ENCODE measurements at places on chromosomes 2 and 18. TPM values are rescaled to one million over a fixed set of nuclear protein-coding genes. Genes with fewer than 3 reads are reported as not detected.

DNA sequence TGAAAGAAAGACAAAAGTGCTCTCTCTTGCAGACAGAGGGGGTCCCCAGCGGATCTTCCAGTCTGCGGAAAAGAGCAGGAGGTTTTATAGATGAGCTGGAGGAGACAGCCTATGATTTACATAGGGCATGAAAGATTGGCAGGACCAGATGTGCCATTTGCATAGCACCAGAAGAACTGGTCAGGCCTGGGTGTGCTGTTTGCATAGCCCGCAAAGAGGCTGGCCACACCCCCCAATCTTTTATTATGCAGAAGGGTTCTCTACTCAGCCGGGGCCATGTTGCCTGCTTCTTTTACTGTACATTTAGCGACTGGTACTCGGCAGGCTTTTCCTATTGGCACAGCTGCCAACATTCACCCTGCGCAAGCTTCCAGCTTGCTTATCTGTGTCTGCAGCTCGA, 317.6 kb downstream of the GALR1 start:
- DNase-seq, result no peak

DNA sequence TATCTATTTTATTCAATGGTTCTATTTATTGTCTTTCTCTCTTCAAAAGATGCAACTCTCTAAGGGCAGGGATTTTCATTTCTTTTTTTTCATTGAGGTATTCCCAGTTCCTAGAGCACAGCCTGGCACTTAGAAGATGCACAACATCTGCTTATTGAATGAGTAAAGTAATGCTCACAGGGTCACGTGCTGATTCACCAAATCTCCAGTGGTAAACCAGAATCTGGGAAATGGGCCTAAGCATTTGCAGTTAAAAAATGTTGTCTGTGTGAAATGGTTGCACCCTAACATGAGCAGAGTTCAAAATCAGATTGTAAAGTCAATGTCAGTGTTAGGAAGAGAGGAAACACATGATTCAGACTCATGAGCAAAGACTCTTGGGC, 15.8 kb downstream of the SLC8A1 start:
- no peak for DNase-seq

DNA sequence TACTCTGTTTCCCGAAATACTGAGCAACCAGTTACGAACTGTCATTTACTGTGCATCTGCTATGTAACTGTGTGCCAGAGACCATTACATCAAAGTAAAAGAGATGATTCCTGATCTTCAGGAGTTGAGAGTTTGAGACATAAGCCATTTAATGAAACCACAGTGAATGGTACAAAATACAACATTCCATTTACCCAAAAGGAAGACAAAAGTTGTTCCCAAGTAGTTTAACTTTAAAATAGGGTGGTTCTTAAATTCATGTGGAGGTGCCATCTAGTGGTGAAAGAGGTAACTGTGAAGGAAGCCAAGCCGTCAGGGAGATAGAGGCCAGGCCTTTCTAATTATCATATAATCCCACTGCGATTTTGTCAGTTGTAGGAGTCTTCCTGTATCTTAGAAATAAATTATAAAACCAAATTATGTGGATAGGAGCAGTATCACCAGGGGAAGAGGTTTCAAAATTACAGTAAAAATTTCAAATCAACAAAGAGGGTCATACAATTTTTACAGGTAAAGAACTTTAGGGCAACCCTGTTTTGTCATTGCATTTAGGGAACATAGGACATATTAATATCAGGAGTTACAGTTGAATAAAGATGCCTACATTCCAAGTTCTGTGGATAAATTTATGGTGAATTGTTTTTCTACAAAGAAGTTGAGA, 67.7 kb downstream of the EPAS1 start:
- DNase-seq, result peak; percentile 55

DNA sequence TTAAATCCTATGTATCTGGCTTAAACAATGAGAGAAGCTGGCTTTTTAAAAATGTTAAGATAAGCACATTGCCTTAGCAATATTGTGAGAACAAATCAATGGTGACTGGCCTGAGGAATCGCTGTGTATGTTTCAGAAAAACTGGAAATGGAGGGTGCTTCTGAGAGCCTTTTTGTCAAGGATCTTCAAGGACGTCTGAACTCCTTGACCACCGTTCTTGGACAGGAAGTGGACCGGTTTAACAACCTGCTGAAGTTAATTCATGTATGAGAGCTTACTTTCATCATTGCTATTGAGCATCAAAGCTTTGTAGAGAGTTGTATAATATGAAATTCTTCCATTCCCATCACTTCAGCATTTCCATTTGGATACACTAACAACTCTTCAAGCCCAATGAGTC, 72.6 kb downstream of the TRABD2A start:
- no peak for DNase-seq

GRCh38 chr2:217327953-217328621, 468.2 kb upstream of the TNP1 start:
- no peak for DNase-seq

GRCh38 chr2:147068071-147068470, 776.8 kb upstream of the ACVR2A start:
- no peak for DNase-seq

DNA sequence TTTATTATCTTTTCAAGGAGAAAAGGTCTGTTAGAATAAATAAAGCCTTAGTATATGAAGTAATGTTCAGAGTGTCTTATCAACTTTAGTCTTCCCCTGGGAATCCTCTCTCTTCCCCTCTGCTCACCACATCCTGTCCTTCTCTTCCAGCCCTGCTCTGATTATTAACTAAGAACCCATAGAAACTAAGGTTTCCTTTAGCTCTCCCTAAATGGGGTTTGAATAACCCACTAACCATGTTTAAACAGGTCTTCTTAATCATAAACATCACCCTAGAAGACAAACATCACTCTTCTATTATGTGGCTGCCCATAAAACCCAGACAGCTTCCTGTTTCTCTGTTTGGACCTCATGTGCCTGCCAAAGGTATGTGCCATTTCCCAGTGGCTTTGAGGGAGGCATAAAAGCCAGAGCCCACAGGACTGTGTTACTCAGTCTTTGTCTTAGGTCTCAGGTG, 50.1 kb downstream of the SLC14A1 start:
- DNase-seq, result peak; percentile 17

- DNase-seq, result no peak
Observed at GRCh38 chr18:24860978-24861680, 400.7 kb downstream of the HRH4 start.

GRCh38 chr2:241179899-241180298, 8.6 kb upstream of the ANO7 start:
- no peak for DNase-seq

- no peak for DNase-seq
Observed at GRCh38 chr18:58458304-58458703, 170.6 kb downstream of the ALPK2 start.

- no peak for DNase-seq
Observed at GRCh38 chr2:219968685-219969345, 341.4 kb downstream of the SLC4A3 start.

- DNase-seq, result no peak
Observed at GRCh38 chr2:204104811-204105210, 168.2 kb downstream of the ICOS start.

- no peak for DNase-seq
Observed at GRCh38 chr18:75204269-75204731, 4.6 kb downstream of the PTGR3 start.

GRCh38 chr2:168849610-168850009, 40.6 kb downstream of the SPC25 start:
- peak; percentile 19 for DNase-seq

- no peak for DNase-seq
Observed at GRCh38 chr2:32522770-32523169, 105.1 kb upstream of the TTC27 start.

GRCh38 chr2:3045318-3045921, 332.2 kb downstream of the EIPR1 start:
- DNase-seq, result no peak

GRCh38 chr2:7436096-7436906, 519.1 kb downstream of the RNF144A start:
- no peak for DNase-seq

GRCh38 chr18:55858661-55859515, 270.9 kb upstream of the TCF4 start:
- no peak for DNase-seq

DNA sequence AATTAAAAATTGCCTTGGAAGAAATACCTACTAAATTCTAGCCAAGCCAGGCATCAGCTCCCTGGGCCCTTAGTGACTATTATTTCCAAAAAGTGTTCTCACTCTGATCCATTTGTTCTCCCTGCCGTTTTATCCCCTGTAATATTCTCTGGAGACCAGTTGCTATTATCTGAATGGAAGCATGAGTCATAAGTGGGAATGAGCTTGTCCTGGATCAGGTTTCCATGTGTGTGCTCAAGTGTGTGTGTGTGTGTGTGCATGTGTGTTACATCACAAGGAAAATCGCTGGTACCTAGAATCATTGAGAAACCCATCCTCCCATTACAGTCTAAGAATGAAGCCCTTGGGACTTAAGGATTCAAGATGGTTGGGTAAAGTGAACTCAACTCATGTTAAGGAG, 130.3 kb upstream of the CXCR4 start:
- DNase-seq, result no peak

- no peak for DNase-seq
Observed at GRCh38 chr18:54233228-54233625, 8.8 kb upstream of the MBD2 start.

DNA sequence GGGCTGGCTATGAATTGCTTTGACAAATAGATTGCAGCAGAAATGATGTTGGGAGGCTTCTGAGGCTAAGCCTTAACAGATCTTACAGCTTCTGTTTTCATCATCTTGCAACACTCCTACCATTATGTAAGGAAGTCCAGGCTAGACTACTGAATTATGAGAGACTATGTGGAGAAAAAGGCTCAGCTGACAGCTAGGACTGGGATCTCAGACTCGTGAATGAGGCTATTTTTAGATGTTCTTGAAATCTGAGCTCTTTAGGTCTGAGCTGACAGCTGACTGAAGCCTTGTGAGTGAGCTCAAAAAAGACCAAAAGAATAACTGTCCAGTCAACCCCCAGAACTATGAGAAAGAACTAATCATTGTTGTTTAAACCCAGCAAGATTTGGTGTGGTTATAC, 70.3 kb downstream of the VWC2L start:
- no peak for DNase-seq

GRCh38 chr18:54825601-54826344, 2.5 kb upstream of the RAB27B start:
- no peak for DNase-seq

DNA sequence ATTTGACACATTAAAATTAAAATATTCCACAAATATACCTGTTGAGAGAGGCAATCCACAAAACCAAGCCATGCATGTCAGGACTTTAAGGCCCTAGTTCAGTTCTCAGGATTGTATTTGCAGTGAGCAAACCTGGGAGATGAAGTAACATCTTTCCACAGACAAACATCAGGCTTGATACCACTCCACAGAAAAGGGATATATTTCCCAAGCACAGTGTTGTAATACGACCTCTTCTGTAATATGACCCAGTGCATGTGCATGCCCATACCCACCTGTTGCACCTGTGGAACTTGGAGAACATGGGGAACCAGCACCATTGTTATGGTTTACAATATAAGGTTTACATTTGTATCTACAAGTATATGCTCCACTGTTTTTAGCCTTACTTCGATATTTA, 184.0 kb downstream of the PDE11A start:
- no peak for DNase-seq

- DNase-seq, result no peak
Observed at GRCh38 chr2:173962583-173963110, 2.5 kb downstream of the SP3 start.

DNA sequence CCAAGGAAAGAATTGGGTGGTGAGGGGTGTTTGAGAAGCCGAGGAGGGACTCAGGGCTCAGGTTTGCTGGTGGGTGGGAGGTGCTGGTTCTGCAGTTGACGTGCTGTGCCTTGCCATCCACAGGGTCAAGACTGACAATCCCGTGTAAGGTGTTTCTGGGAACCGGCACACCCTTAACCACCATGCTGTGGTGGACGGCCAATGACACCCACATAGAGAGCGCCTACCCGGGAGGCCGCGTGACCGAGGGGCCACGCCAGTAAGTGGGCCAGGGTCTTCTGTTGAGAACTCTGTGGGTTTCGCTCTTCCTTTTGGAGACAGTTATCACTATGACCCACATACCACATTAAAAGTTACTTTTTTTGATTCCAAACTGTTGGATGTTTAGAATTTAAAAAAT, 32.6 kb downstream of the IL1R2 start:
- no peak for DNase-seq

GRCh38 chr2:228642861-228643260, 461.4 kb upstream of the SPHKAP start:
- DNase-seq, result no peak

GRCh38 chr2:154961676-154962075, 263.2 kb downstream of the KCNJ3 start:
- DNase-seq, result no peak

DNA sequence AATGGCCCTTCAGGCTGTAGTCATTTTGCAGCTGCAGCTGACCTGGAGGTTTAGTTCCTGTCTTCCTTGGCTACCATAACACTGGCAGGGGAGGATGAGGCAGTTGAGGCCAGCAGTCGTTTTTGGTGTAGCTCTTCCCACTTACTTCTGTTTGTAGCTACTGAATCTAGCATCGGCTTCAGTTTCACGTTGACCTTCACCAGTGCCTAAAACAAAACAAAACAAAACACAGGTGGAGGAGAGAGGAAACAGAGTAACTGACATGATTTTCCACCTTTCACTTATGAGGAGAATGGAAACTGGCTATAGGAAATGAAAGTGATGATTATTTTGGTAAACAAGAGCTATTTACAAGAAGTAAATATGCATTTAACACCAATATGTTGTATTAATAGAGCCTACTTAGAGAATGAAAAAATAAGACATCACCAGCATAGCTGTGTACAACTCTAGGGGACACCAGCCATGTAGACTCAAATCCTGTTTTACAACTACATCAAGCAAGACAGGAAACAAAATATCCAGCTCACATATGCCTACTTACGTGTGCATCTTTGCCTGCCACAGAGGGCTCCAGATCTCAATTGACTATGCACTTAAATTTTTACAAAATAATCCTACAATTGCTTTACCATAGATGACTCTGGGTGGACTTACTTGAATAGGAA, 236.9 kb downstream of the AGPS start:
- no peak for DNase-seq

Gene SERPINB10
- polyA plus RNA-seq, result not detected

Gene RBM43
- 4.4 TPM for polyA plus RNA-seq

Gene TSPYL6
- polyA plus RNA-seq, result not detected

Gene IL1A
- not detected for polyA plus RNA-seq

Gene MAIP1
- polyA plus RNA-seq, result 16.8 TPM

Gene RPIA
- 72.8 TPM for polyA plus RNA-seq

Gene TEKT4
- polyA plus RNA-seq, result not detected

Gene CRYBA2
- polyA plus RNA-seq, result not detected

Gene DCDC2C
- not detected for polyA plus RNA-seq

Gene SIX2
- not detected for polyA plus RNA-seq

Gene REG3A
- not detected for polyA plus RNA-seq

Gene CABYR
- polyA plus RNA-seq, result 0.28 TPM

Gene INSIG2
- polyA plus RNA-seq, result 21.7 TPM

Gene EML4
- polyA plus RNA-seq, result 44.7 TPM

Gene POTEC
- not detected for polyA plus RNA-seq

Gene CCNYL1
- 1.3 TPM for polyA plus RNA-seq

Gene DSG2
- 0.11 TPM for polyA plus RNA-seq

All from naive thymus-derived CD8-positive, alpha-beta T cell (primary cell).